ENCODE measurements at places on chromosomes 5 and 9. TPM values are rescaled to one million over a fixed set of nuclear protein-coding genes. Genes with fewer than 3 reads are reported as not detected.

ANKHD1 gene
- 92.4 TPM for total RNA-seq

PCDHA9 gene
- total RNA-seq, result not detected

ZNF474 gene
- total RNA-seq, result not detected

GRCh38 chr5:11415751-11416150 is 488.5 kb downstream of the CTNND2 start:
- no peaks in the 10 kb centered on the region for H3K36me3 ChIP-seq
- no peak overlapping the region for H3K27ac ChIP-seq
- no peak overlapping the region for H3K4me3 ChIP-seq
- no peaks in the 10 kb centered on the region for H3K4me1 ChIP-seq
- H3K27me3 ChIP-seq, result no peaks in the 10 kb centered on the region

DNA sequence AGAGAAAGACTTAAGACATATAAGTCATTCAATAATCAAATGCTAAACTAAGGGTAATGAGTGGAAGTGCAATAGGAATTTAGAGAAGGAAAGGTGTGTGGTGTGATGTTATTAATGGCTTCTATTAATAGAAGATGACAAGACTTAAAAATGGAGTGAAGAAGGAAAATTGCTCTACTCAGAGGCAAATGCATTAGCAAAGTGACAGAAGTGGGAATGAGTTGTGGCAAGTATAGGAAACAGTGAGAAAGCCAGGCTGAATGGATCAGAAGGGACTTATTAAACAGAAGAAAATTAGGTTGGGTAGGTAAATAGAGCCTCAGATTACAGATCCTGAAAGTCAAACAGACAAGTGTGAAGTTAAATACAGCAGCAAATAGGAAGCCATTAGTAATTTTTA is 5.7 kb downstream of the SKIC3 start:
- no peak for DNase-seq
- H3K27me3 ChIP-seq, result no peaks in the 10 kb centered on the region
- H3K4me1 ChIP-seq, result peaks cover 5% of the 10 kb centered on the region
- H3K36me3 ChIP-seq, result peaks cover 14% of the 10 kb centered on the region
- no peak overlapping the region for H3K27ac ChIP-seq

GRCh38 chr9:111030492-111030891 is 7.8 kb downstream of the LPAR1 start:
- no peak overlapping the region for H3K27ac ChIP-seq
- DNase-seq, result no peak
- H3K27me3 ChIP-seq, result no peaks in the 10 kb centered on the region
- no peaks in the 10 kb centered on the region for H3K36me3 ChIP-seq
- H3K4me1 ChIP-seq, result no peaks in the 10 kb centered on the region

DNA sequence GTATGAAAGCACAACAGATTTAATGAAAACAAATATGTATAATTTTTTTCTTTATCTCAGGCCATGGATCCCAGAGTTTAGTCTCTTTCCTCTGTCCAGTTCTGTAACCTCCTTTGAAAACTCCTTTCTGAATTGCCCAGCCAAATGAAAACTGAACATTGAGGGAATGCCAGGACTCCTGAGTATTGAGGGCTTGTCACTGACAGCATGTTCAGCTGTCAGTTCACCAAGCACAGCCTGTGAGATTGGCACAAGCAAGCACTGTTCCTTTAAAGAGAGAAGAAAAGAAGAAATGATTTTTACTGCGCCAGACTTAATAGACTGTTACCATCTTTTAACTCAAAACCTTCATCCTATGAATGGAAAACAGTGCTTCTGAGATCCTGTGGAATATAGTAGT is 27.3 kb downstream of the TTC1 start:
- H3K27me3 ChIP-seq, result no peaks in the 10 kb centered on the region
- H3K36me3 ChIP-seq, result peaks cover 11% of the 10 kb centered on the region
- no peak overlapping the region for H3K27ac ChIP-seq

GRCh38 chr5:73531356-73531755 is 33.1 kb downstream of the BTF3 start:
- no peaks in the 10 kb centered on the region for H3K36me3 ChIP-seq
- DNase-seq, result no peak
- H3K27me3 ChIP-seq, result peaks cover 11% of the 10 kb centered on the region
- H3K4me1 ChIP-seq, result peaks cover 2% of the 10 kb centered on the region
- H3K27ac ChIP-seq, result no peak overlapping the region

GRCh38 chr5:171355302-171355724 is 32.3 kb upstream of the NPM1 start:
- no peaks in the 10 kb centered on the region for H3K36me3 ChIP-seq
- H3K27me3 ChIP-seq, result no peaks in the 10 kb centered on the region
- no peak for DNase-seq
- H3K27ac ChIP-seq, result no peak overlapping the region

- H3K36me3 ChIP-seq, result no peaks in the 10 kb centered on the region
- DNase-seq, result no peak
- no peak overlapping the region for H3K27ac ChIP-seq
- no peaks in the 10 kb centered on the region for H3K27me3 ChIP-seq
Observed at GRCh38 chr5:2621631-2622030, 129.8 kb downstream of the IRX2 start.

DNA sequence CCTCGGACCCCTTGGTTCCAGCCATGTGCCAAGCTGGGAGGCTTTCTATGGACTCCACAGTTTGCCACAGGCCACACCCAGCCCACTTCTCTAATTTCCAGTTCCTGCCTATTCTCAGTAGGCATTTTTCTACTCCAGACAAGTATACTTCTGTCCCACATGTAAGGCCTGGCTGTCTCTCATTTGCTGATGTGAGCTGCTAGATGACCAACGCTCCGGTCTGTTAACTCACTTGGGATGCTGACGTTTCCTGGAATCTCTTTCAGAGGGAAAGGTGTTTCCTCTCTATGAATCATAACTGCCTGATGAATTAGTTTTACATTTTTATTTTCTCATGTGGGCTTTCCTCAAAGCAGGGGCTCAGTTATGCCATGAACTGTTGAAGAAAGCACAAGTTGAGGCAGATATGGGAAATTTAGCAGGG is 36.3 kb downstream of the ERGIC1 start:
- peaks cover 62% of the 10 kb centered on the region for H3K4me1 ChIP-seq
- no peak overlapping the region for H3K4me3 ChIP-seq
- no peaks in the 10 kb centered on the region for H3K36me3 ChIP-seq

DNA sequence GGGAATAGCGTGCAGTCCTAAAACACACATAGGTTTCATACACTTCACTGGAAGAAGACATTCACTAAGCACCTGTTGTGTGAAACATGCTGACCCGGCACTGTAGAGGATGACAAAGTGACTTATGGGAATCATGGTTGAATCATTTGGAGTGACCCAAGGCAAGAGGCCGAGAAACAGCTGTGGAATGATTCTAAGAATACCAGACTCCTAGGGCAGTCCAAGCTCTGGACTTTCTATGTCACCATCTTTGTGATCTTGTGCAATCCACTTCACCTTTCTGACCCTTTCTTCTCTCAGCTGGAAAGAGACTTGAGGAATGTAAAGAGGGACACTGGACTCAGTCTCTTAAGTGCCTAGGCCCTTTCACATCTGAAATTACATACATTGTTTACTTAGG is 13.1 kb downstream of the MSANTD3 start:
- no peak overlapping the region for H3K27ac ChIP-seq
- H3K4me3 ChIP-seq, result no peak overlapping the region
- no peaks in the 10 kb centered on the region for H3K4me1 ChIP-seq
- H3K36me3 ChIP-seq, result no peaks in the 10 kb centered on the region

- no peaks in the 10 kb centered on the region for H3K4me1 ChIP-seq
- no peaks in the 10 kb centered on the region for H3K36me3 ChIP-seq
- DNase-seq, result no peak
- H3K27me3 ChIP-seq, result no peaks in the 10 kb centered on the region
- H3K4me3 ChIP-seq, result no peak overlapping the region
Observed at GRCh38 chr9:83794051-83794450, 23.5 kb downstream of the GKAP1 start.

DNA sequence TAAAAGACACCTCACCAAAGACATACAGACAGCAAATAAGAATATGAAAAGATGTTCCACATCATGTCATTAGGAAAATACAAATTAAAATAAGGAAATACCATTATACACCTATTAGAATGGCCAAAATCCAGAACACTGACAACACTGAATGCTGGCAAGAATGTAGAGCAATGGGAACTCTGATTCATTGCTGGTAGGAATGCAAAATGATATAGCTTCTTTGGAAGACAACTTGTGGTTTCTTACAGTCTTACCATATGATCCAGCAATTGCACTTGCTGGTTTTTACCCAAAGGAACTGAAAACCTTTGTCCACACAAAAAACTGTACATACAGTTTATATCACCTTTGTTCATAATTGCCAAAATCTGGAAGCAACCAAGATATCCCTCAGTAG is 6.5 kb downstream of the TMEM161B start:
- H3K4me1 ChIP-seq, result no peaks in the 10 kb centered on the region
- H3K36me3 ChIP-seq, result peaks cover 2% of the 10 kb centered on the region
- no peaks in the 10 kb centered on the region for H3K27me3 ChIP-seq
- no peak for DNase-seq

DNA sequence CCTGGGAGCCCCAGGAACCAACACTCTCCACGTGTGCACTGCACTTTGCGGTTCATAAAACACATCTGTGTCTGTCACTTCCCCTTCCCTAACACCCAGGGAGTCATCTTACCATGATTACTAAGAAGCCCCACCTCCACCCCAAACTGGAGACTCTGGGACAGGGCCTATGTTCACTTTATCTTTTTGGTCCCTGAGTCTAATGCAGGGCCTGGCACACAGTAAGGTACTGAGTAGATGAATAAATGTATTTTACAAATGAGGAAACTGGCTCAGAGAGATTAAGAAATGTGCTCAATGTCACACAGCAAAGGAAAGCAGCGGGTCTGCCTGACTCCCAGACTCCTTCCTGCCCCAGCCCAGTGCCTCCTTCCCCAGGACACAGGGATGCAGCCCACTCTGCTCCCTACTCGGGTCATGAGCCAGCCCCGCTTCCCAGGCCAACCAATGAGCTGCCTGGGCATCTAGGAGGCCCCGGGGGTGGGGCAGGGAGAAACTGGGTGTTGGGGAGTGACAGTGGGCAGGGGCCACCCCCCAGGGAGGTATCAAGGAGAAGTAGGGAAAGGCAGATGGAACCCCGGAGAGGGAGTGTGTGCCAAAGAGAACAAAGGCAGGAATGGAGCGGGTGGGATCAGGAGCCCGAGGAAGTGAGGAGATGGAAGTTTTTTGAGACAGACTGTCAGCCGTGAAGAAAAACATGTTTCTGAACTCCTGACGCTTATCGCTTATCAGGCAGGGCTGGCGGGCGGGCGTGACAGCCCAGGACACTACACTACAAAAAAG is 30.5 kb downstream of the SHB start:
- peak; percentile 77 for DNase-seq
- no peaks in the 10 kb centered on the region for H3K27me3 ChIP-seq
- H3K4me1 ChIP-seq, result peaks cover 54% of the 10 kb centered on the region
- H3K4me3 ChIP-seq, result no peak overlapping the region
- H3K36me3 ChIP-seq, result no peaks in the 10 kb centered on the region

DNA sequence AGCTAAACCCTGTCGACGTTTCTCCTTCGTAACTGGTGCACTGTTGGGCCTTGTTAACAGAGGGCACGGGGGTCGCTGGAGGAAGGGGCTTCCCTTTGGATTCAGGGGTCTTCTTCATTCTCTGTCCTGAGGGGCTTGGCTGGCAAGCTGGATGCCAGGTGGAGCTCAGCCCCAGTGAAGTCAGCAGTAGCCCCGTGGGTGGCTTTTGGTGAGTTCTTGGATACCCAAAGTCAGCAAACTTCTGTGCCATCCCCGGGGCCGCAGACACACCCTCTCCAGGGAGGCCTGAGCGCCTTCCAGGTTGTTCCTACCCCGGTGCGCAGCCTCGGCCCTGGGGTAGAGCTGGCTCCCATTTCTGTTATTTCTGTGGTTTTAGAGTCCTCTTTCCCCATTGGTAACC is 12.3 kb upstream of the OBP2A start:
- no peak for DNase-seq
- H3K27ac ChIP-seq, result no peak overlapping the region
- H3K4me1 ChIP-seq, result no peaks in the 10 kb centered on the region
- no peaks in the 10 kb centered on the region for H3K36me3 ChIP-seq
- H3K27me3 ChIP-seq, result no peaks in the 10 kb centered on the region

GRCh38 chr5:80615266-80615914 is 39.1 kb upstream of the MSH3 start:
- no peak overlapping the region for H3K27ac ChIP-seq
- no peak overlapping the region for H3K4me3 ChIP-seq
- DNase-seq, result no peak
- no peaks in the 10 kb centered on the region for H3K27me3 ChIP-seq

DNA sequence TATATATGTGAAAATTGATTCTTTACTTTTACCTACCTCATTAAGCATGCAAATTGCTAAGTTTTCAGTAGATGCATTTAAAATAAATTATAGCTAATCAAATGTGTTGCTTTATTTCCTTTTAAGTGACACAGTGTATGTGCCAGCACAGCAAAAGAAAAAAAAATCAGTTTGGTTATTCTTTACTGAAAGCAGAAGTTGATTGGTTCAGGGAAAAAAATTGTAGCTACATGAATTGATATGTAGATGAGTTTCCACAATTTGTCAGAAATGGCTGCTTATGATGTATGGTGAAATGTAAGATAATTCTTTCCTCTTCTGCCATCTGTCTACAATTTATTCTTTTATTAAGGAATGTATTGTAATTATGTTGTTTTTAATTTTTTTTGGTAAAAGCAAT is 57.8 kb downstream of the PARP8 start:
- H3K27ac ChIP-seq, result no peak overlapping the region
- H3K4me1 ChIP-seq, result no peaks in the 10 kb centered on the region
- no peak overlapping the region for H3K4me3 ChIP-seq
- no peaks in the 10 kb centered on the region for H3K36me3 ChIP-seq
- no peaks in the 10 kb centered on the region for H3K27me3 ChIP-seq
- no peak for DNase-seq

- H3K27me3 ChIP-seq, result no peaks in the 10 kb centered on the region
- H3K27ac ChIP-seq, result no peak overlapping the region
- no peak overlapping the region for H3K4me3 ChIP-seq
- DNase-seq, result no peak
- H3K36me3 ChIP-seq, result no peaks in the 10 kb centered on the region
Observed at GRCh38 chr5:155189981-155190380, 176.4 kb downstream of the KIF4B start.

DNA sequence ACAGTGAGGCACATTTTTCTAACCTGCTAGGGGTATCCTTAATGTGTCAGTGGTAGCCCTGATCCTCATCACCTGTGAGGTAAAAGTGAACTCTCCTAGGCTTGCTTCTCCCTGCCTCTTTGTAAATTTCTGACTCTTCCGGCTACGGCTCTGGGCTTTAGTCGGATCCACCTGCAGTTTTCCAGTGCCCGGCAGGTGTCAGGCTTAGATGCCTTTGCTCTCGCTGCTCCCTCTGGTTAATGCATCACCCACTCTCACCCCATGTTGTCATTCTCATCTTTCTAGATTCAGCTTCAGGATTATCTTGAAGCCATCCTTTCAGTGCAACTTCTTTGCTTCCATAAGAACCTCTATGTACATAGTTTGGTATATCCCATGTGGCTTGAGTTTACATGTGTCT is 3.6 kb downstream of the CEP78 start:
- no peaks in the 10 kb centered on the region for H3K27me3 ChIP-seq
- no peak for DNase-seq
- H3K27ac ChIP-seq, result no peak overlapping the region
- peaks cover 6% of the 10 kb centered on the region for H3K4me1 ChIP-seq

DNA sequence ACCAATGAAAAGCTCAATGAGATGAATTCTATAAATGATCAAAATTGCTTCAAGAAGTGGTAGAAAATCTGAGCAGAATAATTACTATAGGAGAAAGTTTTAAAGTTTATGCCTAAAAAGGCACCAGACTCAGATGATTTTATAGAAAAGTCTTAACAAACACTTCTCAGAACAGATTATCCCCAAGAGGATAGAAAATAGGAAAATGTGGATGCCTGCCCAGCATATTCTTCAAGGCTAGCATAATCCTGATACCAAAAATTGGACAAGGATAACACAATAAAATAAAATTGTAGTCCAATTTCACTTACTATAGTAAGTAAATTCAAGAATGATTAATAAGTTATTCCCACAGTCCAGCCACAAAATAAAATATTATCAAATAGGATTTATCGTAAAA is 397.0 kb downstream of the NR2F1-AS1 start:
- no peak overlapping the region for H3K27ac ChIP-seq
- no peaks in the 10 kb centered on the region for H3K27me3 ChIP-seq
- H3K36me3 ChIP-seq, result no peaks in the 10 kb centered on the region
- H3K4me3 ChIP-seq, result no peak overlapping the region
- no peak for DNase-seq

All from endothelial cell of umbilical vein (primary cell).